ENCODE measurements at places on chromosomes 7 and 10.

GRCh38 chr10:116637830-116638229 is 17.1 kb downstream of the PNLIPRP2 start:
- DNase-seq, result no peak

DNA sequence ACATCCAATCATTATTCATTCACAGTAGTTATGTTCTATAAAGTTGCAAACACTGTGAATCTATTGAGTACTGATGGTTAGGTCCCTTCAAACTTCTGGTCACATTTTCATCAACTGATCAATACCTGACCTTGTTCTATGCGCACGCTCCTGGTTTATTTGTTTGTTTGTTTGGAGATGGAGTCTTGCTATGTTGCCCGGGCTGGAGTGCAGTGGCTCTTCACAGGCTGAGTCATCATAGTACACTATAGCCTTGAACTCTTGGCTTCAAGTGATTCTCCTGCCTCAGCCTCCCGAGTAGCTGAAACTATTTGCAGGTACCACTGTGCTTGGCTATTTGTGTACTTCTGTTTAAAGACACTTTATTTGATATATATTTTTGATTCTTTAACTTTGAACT is 19.3 kb downstream of the SND1 start:
- no peak for DNase-seq

DNA sequence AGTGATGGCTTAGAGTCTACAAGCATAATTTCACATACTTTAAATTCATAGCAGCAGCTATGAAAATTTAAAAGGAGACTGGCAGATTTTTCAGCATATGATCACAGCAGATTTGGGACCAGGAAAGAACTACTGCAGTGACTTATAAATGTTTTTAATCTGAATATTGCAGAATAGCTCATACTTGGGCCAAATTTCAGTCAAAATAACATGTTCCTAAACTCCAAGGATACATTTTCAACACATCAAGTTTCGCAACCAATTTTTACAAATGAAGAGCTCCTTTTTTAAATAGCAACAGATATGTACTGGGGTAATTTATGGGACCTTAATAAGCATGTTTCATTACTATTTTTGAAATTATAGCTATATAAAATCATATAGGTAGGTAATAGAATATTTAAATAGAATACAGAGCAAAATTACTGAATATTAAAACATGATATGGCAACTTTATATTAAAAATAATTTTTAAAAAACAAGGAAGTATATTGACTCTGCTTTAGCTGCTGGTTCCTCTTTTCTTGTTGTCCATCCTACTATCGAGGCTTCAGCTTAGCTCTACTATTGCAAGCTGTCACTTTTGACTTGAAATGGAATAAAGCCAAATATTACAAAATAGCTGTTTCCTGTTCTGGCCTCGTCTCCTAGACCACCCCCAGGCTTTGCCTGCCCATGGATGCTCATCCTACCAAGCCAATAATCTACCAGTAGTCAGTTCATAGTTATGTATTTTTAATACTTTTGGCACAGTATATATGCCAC is 123.1 kb downstream of the NRBF2 start:
- no peak for DNase-seq

DNA sequence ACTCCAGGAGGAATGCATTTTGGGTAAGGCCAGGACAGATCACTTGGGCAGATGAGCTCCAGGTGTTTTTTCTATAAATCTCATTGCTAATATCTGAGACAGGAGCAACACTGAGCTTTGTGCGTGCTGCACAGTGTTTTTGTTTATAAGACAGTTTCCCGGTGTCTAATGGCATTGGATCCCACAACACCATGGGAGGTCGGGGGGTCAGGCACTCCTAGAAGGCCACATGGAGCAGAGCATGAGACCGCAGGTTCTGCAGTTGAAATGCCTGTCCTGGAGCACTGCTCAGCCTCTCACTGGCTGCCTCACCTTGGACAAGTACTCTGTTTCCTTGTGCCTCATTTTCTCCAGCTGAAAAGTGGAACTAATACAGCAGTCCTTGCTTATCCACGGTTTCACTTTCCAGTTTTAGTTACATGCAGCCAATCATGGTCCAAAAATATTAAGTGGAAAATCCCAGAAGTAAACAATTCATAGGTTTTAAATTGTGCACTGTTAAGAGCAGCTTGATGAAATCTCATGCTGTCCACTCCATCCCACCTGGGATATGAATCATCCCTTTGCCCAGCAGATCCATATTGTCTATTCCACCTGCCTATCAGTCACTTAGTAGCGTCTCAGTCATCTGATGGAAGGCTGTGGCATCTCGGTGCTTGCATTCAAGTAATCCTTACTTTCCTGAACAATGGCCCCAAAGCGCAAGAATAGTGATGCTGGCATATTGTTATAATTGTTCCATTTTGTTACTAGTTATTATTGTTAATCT is 35.2 kb downstream of the ATXN7L1 start:
- no peak for DNase-seq

GRCh38 chr10:35913628-35914027 is 271.5 kb upstream of the FZD8 start:
- no peak for DNase-seq

DNA sequence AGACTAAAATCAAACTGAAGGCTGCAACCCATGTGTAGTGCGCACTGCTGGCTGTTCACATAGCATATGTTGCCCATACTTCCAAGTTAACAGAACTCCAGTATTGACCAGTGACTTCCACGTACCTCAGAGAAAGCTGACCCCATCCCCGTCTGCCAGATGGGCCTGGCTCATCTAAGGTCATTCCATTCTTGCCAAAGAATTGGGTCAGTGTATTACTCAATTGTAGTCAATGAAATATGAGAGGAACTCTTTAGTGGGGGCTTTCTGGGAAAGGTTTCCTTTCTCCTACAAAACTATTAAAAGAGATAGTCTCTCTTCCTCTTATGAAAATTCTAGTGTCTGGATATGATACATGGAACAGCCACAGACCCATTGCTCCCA is 238.6 kb downstream of the COBL start:
- DNase-seq, result no peak

DNA sequence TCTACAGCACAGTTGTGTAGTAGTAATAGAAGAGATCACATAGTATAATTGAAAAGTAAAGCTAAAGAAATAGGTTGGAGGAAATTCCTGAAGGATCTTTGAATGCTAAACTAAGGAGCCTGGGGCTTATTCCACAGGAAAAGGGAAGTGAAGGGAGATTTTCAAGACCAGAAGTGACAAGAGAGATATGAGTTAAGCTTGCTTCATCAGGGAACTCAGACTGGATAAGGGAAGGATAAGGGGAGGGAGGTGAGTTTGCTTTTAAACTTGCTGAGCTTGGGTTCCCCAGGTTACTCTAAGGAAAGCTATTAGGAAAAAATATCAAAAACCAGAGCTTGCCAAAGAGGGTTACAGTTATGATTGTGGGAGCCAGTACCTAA is 182.4 kb downstream of the RAPGEF5 start:
- no peak for DNase-seq

- peak; percentile 31 for DNase-seq
These were observed 113.4 kb downstream of the BTRC start for GRCh38 chr10:101467286-101467770.

DNA sequence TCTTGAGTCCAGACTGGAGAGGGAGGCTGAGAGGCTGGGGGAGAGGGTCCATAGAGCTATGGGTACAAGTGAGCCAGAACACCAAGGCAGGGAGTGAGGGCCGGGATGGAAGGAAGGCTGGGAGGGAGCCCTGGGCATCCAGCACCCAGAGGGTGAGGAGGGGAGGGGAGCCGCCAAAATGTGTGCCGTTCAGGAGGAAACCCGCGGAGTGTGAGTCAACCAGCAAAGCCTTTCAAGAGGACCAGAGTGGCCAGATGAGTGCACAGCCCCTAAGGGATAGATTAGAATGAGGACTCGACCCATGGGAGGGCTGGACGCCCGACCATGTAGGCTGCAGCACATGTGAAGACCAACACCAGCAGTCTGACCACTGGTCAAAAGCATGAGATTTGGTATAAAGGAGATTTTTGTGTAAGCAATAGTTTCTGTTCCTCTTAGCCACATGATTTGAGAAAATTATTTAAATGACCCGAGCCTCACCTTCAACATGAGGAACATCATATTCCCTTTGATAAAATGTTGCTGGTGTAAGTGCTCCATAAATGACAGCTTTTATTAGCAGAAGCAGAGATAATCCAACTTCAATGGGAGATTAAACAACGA is 179.7 kb upstream of the GRB10 start:
- DNase-seq, result no peak

DNA sequence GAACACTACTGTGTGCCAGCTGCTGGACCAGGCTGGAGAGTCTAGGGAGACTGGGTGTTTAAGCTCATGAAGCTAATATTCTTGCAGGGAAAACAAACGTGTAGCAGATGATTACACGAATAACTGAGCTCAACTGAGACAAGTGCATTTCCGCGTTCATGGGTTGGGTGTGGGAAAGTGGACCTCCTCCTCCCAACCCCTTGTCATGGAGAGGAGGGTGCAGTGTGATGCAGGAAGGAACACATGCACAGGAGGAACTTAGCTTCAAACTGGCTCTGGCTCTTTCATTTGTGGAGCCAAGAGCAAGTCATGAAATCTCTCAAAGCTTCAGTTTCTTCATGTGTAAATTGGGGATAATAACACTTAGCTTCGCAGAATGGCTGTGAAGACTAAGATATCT is 204.3 kb downstream of the ARHGAP12 start:
- DNase-seq, result no peak

GRCh38 chr7:45052011-45052410 is 36.8 kb downstream of the NACAD start:
- DNase-seq, result no peak

GRCh38 chr7:135966341-135967043 is 10.7 kb downstream of the MTPN start:
- DNase-seq, result no peak

DNA sequence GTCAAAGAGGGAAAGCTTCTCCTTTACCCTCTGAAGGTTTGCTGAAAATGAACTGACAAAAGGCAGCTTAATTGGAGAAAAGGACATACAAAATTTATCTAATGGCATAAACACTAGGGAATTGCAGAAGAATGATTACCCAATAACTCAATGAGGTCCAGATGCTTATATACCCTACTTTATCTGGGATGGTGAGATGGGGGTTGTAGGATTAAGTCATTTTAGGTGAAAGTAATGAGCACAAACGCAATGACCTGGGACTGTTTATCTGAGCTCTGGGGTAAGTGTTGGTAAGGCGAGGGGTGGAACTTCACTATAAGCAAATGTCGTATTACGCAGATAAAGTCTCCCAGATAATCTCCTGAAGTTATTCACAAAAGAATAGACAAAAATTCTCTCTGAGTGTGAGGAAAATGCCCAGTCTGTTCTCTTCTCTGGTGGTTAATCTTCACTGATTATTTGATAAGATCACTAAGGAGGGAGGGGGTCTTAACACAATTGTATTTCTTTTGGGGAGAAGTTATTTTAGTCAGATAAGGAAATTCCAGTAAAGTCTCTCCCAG is 1067.8 kb downstream of the DNAJB9 start:
- no peak for DNase-seq

DNA sequence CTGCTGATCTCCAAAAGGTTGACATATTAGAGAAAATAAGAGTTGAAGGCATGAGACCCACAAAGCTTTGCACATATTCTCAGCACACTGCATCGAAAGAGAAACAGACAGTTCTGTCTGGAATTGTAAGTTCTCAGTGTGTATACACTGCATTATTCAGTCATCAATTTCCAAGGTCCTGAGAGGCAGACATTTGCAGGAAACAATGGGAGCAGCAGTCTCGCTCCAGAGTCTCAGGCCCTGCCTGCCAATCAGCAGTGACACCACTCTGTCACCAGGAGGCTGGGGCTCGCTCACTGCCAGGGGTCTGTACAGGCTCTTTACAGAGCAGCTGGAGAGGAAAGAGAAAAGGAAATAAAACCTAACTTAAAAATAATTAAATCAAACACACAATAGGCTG is 36.3 kb downstream of the JAZF1 start:
- DNase-seq, result no peak

DNA sequence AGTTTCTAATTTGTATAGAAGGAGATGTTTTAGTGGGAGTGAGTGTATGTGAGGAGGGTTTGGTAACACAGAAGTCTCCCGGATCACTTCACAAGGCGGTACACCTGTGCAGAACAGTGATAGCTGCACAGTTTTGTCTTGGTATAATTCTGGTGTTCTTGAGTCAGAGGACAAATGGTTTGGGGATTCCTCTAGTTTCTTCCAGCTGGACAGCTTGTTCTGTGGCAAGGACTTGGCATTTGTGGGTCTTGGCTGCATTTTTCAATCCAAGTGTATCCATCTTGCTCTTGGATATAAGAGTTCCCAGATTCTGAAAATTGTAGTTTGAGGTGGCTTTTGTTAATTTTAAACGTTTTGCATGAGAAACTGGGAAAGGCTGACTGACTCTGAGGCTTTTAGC is 135.7 kb downstream of the AHR start:
- no peak for DNase-seq

GRCh38 chr7:43891069-43891955 is 15.1 kb downstream of the URGCP start:
- DNase-seq, result no peak

DNA sequence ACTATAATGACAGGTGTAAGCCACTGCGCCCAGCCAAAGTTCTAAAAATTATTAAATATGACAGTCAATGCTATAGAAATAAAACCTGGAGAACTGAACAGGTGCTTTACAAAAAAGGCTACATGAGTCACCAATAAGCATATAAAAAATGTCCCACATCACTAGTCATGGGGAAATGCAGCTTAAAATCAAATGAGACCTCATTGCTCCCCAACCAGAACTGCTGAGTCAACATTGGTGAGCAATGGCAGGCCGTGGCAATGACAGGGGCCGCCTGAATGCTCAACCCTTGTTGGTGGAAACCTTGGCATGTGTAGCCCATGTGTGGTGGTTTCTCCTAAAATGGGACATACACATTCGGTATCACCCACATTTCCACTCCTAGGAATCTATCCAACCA is 352.3 kb upstream of the KLF6 start:
- no peak for DNase-seq

DNA sequence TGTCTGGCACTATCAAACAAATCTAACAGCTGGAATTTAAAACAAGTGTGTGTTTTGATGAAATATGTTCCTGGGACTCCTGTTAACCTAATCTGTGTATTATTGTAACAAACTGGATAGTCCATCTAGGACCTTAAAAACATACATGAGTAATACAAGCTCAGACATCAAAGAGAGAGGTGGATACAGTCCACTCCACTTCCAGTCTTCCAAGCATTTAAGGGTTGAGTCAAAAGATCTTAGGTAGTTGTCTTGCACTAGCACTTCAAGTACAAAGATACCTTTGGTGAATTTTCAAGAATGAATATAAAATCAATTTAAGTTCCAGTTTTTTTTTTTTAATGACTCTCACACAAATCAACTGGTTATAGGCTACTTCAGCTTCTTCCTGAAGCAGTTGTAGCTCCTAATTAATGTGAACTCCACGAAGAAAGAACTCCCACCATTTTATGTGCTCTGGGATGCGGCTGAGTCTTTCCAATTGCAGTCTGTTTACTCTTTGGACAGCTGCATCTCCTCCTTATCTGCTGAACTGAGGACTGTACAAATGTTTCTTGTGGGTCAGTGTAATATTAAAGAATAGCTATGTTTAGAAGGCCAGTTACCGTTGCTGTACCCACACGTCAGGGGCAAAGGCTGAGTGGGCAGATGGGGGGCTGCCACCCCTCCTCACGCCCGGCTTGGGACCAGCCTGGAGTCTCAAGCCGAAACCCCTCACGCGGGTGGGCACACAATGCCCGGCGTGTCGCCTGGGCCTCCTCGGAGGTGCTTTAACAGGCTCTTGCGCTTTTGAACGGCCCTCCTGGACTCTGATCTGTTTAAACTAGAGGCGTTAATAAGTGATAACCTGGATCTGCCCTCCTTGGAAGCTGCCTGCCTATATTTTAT is 2.9 kb upstream of the IGF2BP3 start:
- no peak for DNase-seq

- DNase-seq, result no peak
These were observed 4.3 kb downstream of the KCNH2 start for GRCh38 chr7:150973571-150974451.
